ENCODE measurements at places on chromosomes 7 and 10. TPM values are rescaled to one million over a fixed set of nuclear protein-coding genes. Genes with fewer than 3 reads are reported as not detected.

Gene OR9A2
- total RNA-seq, result not detected

Gene ZNF365
- total RNA-seq, result 7.0 TPM

Gene GDF2
- total RNA-seq, result 0.14 TPM

Gene IGFBP1
- total RNA-seq, result 0.22 TPM

Gene SPDYE2B
- total RNA-seq, result not detected

Gene DRGX
- not detected for total RNA-seq

Gene CC2D2B
- not detected for total RNA-seq

Gene CPN1
- total RNA-seq, result not detected

Gene HTR7
- 13.5 TPM for total RNA-seq
